ENCODE measurements at places on chromosomes 3 and 15.

DNA sequence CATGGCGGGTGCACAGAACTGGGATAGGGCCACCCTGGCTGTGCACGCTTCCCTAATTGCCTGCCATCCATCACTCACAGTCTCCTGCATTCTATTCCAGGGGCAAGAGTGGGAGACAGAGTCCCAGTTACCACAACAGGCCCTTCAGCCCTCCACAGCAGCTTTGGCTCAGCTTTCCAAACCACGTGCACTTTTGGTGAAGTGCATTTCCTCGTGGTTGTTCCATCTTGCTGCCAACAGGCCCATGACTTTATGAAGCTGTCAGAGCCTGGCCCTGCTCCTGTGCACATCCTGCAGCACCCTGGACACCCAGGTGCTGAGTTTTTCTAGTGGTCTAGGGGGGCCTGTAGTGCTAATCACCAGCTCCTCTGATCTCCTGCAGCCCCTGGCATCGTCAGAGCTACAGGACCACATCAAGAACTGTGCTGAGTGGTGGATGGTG is 110.2 kb downstream of the ADCY5 start:
- DNase-seq: no peak

- no peak for DNase-seq
Observed at GRCh38 chr15:95865330-95865739, 465.2 kb upstream of the NR2F2 start.

- DNase-seq: peak; percentile 38
Observed at GRCh38 chr15:62059816-62060112, 483 bp downstream of the VPS13C start.

- no peak for DNase-seq
Observed at GRCh38 chr15:32701863-32702262, 15.9 kb upstream of the GREM1 start.

- DNase-seq: no peak
Observed at GRCh38 chr15:36334059-36334458, 245.4 kb upstream of the CDIN1 start.

GRCh38 chr3:192336286-192336685 is 391.1 kb downstream of the FGF12 start:
- no peak for DNase-seq

GRCh38 chr15:101641894-101642293 is 10.3 kb downstream of the TM2D3 start:
- no peak for DNase-seq

GRCh38 chr3:193507566-193507965 is 47.1 kb downstream of the ATP13A4 start:
- no peak for DNase-seq

DNA sequence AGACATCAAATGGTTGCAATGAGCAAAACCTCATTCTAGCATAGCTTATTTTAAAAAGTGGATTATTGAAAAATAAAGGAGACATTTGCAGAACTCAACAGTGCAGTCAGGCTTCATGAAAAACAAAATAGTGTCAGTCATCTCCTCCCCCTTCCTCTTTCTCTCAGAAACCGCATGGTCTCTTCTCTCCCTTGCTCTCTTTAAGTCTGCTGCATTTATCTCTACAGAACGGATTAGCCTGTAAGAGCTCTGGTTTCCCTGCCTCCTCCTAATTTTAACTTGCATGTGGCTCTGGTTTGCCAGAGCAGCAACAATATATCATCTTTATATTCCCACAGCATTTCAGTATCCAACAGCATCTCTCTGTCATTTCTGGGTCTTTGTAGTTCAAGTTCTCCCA is 609.0 kb downstream of the MECOM start:
- DNase-seq: no peak

DNA sequence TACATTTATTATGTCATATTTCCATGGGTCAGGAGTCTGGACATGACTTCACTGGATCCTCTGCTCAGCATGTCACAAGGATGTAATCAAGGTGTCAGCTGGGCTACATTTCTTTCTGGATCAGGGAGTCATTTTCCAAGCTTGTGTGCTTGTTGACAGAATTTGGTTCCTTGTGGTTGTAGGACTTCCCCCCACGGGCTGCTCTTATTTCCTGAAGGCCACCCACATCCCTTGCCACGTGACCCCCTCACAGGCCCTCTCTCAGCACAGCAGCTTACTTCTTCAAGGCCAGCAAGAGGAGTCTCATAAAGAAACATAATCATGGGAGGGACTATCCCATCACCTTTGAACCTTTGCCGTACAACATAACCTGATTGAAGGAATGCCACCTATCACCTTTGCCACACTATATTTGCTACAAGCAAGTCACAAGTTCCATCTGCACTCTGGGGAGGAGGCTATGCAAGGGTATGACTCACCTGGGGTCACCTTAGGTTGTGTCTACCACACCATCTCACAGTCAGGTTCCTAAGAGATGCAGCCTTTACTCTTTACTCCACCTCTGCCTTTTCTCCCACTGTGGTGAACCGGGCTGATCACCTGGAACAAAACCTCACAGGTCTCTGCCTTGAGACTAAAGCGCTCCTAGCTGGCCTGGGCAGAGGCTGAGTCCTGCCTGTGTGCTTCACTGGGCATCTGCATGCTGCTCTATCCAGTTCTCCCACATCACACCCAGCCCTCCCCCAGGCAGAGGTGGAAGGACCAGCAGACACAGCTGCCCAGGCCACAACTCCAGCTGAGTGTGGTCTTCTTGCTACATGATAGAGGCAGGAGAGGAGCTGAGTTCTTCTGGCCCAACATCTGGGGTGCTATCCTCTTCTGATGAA is 13.5 kb downstream of the RAB6B start:
- DNase-seq: peak; percentile 9

GRCh38 chr15:70748281-70748747 is 15.0 kb downstream of the UACA start:
- DNase-seq: peak; percentile 51

DNA sequence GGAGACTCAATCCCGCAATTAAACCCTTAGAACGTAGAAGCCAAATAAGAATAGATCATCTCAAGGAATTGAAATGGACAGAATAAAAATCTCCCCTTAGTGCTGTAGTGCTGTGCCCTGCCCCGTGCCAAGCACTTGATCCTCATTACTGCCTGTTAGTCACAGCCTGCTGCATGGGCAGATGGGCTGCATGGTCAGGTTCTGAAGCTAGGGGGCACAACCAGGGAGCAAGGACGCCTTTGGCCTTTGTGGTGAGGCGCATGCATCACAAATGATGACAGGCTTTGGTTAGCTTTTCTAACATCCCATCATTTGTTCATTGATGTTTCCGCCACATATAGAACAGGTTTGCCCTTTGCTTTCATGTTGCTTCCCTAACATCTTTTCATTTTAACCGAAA is 336.3 kb upstream of the ADAMTS9 start:
- no peak for DNase-seq

DNA sequence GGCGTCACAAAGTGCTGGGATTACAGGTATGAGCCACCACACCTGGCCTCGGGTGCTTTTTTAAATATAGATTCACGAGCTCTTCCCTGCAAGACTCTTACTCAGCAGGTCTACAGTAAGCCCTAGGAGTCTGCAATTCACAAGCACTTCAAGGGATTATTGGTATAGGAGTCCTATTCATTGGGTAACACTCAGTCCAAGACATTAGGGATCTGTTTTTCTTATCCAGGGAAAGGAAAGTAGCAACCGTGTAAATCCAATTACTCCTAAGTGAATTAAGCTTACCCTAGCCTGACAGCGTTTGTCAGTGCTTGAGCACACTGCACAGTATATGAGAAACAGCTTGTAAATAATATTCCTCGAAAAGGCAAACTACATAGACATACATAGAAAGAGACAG is 109.9 kb downstream of the SENP2 start:
- DNase-seq: no peak

DNA sequence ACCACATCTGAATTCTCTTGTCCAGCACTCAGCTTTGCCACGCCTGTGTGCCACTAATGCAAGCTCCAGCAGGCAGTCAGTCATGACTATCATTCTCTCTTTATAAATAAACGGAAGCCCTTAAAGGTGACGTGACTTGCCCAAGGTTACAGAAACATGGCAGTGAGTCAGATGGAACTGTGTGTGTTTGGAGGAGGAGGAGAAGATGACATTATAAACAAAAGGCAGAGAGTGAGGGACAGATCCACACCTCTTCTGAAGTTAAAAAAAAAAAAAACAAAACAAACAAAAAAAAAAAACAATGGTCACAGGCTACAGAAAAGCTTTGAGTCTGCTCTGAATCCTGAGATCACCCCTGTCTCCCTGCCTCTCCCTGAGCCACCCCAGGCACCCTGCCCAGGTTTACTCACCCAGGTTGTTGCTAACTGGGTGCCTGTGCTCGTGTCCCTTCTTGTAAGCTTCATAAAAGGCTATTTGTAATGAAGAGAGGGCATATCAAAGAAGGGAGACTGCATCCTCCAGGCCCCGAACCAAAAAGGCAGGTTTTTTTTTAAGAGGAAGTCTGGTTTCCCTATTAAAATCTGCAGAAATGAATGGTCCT is 119.7 kb upstream of the PHLDB2 start:
- peak; percentile 36 for DNase-seq

- no peak for DNase-seq
Observed at GRCh38 chr3:48122504-48122903, 65.7 kb downstream of the CDC25A start.

- peak; percentile 59 for DNase-seq
Observed at GRCh38 chr3:73513260-73513659, 111.5 kb downstream of the PDZRN3 start.

- no peak for DNase-seq
Observed at GRCh38 chr3:54228806-54229205, 106.5 kb downstream of the CACNA2D3 start.

DNA sequence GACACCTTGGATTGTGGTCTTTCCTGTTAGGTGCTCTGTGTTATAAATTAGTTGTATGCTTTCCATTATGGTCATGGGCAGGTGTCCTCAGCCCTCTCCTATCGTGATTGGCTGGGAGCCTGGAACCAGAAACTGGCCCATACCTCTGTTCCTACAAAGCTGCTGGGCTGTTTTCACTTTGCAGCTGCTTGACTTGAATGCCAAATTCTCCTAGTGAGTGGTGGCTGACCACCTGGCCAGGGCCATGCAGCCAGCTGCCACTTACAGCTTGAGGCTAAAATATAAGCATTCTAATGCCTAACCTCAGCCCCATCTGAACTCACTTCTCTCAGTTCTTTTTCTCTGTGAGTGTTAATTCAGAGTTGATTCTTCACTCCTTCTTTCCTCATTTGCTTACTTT is 239.3 kb upstream of the GBE1 start:
- no peak for DNase-seq

- no peak for DNase-seq
Observed at GRCh38 chr3:98903099-98903498, 1.6 kb upstream of the DCBLD2 start.

GRCh38 chr15:29968895-29969561 is 113.7 kb upstream of the GOLGA8J start:
- DNase-seq: no peak

GRCh38 chr3:108114423-108115065 is 23.7 kb upstream of the CD47 start:
- DNase-seq: no peak

DNA sequence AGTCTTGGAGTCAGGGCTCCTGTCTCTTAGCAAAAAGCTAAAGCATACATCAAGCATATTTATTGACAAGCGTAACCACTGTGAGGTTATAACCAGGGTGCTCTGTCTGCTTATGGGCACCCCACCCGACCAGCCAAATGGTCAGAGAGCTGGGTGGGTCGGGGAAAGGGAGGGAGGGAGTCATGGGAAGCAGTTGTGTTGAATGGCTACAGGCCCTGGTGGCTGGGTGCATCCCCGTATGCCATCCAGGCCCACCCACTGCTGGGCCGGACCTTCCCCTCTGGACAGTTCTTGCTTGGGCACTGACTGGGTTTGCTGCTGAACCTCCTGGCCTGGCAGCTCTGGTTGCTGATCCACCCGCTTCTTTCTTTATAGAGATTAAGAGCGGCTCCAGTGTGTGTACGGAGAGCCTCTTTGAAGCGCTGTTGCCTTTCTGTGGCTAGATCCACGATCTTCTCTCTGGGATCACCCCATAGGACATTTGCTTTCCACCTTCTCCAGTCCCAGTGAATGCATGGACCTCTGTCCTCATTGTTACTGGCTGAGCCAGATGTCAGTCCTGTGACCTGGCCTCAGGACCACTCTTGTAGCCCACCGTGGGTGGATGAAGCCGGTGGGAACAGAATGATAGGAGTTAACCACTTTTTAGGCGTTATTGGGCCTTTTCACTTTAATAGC is 59.6 kb downstream of the SMAD3 start:
- no peak for DNase-seq

- no peak for DNase-seq
Observed at GRCh38 chr15:85100186-85100937, 118.7 kb downstream of the PDE8A start.

DNA sequence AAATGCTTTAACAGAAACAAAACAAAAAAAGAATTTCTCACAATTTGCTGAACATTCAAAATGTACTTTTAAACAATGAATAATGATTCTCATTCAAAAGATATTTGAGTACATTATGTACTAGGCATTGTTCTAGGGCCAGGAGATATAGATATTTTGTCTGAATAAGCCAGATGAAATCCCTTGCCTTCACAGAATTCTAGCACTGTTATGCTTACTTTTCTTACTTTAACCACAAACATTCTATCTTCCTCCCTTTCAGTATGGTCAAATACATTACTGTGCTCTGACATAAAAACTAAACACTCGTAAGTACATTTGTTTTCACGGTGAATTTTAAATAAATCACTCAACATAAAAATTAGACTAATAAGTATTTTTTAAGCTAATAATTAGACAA is 116.7 kb downstream of the ADAM10 start:
- no peak for DNase-seq

GRCh38 chr15:62883938-62884479 is 158.5 kb upstream of the TPM1 start:
- no peak for DNase-seq

DNA sequence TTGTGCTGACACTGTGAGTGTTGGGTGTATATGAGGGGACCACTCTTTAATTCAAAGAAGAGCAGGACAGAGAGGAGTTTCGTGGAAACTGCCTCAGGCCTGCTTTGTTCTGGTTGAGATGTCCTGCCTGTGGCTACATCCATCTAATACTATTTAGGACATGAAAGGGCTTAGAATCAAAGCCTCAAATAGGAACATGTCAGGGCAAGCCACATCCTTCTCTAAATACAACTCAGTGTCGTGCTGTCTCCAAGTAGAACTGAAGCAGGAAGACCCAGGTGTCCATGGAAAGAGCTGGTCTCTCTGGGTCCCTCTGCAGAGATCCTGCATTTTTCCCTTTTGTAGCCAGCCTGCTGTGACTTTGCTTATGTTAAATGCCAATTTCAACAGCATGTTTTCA is 156.2 kb upstream of the UMPS start:
- no peak for DNase-seq

Data from mucosa of gallbladder (tissue), 1 donor.